ENCODE measurements at places on chromosomes 16 and 17. TPM values are rescaled to one million over a fixed set of nuclear protein-coding genes. Genes with fewer than 3 reads are reported as not detected.

Gene PRSS21
- total RNA-seq = 11.9 TPM

Gene GFAP
- not detected for total RNA-seq

Gene OMG
- not detected for total RNA-seq

Gene KAT2A
- total RNA-seq = 30.5 TPM

Gene FADS6
- not detected for total RNA-seq

Gene TP53TG3C
- not detected for total RNA-seq

GRCh38 chr16:57534881-57535658, 1.3 kb downstream of the CCDC102A start:
- no peak for DNase-seq

- no peak for DNase-seq
Observed at GRCh38 chr17:28372945-28373274, 1.4 kb downstream of the SARM1 start.

DNA sequence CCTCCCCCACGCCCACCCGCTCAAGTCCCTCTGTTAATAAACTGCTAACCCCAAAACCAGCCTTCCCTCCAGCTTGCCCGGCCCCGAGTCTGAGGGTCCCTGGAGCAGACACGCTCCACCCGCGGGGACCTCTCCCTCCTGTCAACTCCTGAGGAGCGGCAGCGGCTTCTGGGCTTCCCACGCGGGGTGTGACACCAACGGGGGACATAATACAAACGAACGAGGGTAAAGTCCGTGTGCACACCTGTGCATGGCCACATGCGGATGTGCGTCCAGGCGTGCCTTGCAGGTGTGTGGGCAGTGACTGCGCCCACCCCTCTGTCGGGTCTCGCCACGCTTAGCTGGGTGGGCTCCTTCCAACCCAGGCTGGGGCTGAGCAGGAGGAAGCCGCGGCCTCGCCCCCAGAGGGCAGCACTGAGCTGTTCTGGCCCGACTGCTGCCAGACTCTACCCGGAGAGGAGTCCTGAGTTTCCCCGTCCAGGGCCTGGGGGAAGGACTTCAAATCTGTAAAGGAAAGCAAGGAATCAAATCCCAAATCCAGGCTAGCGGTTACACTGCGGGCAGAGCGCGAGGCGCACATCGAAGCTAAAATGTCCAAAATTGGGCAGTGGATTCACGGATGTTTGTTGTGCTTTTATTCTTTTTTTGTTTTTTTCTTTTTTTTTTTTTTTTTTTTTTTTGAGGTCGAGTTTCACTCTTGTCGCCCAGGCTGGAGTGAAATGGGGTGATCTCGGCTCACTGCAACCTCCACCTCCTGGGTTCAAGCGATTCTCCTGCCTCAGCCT, 24.2 kb upstream of the KRT17 start:
- DNase-seq = peak; percentile 87

GRCh38 chr16:2856061-2856670, 1.8 kb downstream of the PRSS22 start:
- DNase-seq = no peak

- no peak for DNase-seq
Observed at GRCh38 chr17:56939869-56940484, 20.9 kb downstream of the COIL start.

DNA sequence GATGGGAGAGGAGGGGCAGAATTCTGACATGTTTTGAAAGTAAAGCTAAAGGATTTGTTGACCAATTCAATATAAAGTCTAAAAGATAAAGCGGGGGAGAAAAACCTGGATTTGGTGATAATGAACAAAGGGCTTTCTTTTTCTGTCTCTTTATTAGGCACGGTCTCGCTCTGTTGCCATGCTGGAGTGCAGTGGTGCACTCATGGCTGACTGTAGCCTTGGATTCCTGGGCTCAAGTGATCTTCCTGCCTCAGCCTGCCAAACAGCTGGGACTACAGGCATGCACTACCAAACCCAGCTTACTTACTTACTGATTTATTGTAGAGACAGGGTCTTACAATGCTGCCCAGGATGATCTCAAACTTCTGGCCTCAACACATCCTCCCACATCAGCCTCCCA, 7.5 kb downstream of the CDR2 start:
- no peak for DNase-seq

GRCh38 chr17:65470783-65471182, 90.7 kb downstream of the AXIN2 start:
- no peak for DNase-seq

- DNase-seq = no peak
Observed at GRCh38 chr17:33667052-33667509, 374.0 kb upstream of the ASIC2 start.

DNA sequence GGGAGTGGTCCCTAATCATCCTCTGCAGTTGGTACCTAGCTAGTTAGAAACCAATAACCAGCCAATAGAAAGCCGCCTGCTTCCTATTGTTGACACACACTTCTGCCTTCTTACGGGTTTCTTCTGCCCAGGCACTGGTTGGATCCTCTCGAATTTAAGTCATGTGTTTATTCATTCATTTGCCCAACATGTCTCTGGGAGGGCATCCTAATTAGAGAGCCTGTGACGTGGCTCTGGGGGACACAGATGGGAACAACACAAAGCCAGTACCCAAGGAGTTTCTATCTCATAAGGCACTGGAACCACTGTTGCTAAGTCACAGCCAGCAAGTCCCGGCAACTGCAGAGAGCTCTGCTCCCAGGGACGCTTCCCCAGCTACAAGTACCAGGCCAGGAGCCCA, 300.7 kb upstream of the TNRC6C start:
- DNase-seq = no peak

DNA sequence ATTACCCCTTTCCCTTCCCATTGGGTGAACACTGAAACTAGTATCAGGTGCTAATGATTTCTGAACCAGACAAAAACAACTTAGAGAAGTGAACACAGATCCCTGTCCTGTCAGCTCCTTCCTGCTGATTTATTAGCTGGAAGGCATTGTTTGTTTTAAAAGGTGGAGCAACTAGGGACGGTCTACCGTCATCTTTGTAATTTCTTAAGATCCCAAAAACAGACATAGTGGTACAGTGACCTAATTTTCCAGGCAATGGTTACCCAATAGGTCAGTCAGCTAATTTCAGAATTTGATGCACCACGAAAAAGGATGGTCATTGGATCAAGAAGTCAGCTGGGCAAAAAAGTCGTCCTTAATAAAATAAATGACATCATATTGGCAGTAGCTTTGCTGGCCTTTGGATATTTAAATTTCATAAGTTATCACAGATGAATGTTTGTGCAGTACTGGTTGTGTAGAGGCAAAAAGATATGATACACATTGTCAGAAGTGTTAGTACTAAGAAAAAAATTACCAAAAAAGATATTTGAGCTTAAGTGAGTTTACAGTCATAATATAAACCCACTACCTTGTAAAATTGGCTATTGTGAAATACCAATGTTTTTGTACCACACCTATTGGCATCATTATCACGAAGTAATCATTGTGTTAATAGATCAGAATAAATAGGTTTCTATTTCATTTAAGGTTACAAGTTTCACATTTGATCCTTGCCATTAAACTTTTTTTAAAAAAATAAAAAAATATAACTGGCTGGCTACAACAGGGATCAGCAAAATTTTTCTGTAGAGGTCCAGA, 27.2 kb upstream of the KCNJ16 start:
- DNase-seq = no peak

DNA sequence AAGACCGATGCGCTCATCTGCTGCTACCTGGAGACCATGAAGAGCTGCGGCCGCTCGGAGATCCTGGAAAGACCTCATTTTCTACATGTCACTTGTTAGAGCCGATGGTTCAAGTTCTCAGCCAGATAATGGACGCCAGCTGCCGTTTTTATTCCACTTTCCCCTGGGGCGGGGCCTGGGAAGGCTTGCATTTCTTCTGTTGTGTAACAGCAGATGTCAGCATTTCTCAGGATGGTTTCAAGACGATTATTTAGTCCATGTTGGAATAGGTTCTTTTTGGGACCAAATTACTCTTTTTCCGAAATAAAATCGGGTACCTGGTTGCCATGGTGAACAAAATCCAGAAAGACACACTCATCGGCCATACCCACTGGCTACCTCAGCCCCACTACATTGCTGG, 1418.3 kb downstream of the CDH11 start:
- no peak for DNase-seq

DNA sequence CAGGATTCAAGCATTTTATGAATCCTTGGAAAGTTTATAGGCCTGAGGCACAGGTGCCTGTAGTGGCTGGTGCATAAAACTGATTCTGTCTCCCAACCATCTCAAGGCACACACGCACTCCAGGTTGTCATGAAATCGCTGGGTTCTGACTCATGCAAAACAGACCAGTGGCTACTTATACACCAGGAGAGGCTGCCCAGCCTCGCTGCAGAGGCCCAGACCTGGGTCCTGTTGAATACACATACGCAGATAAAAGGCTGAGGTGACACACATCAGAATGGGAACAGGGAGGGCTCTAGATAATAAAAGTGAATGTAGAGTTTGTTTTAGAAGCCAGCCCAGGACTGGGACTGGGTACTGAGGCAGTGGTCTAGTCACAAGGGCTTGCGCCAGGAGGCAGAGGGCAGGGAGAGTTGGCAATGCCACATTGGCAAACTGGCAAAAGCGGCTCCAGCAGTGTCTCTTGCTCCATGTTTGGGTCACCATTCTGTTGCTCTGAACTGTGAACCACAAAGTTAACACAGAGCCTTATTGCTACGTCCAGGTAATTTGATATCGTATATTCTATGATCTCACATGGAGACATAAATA, 13.6 kb downstream of the OR1D5 start:
- DNase-seq = no peak

DNA sequence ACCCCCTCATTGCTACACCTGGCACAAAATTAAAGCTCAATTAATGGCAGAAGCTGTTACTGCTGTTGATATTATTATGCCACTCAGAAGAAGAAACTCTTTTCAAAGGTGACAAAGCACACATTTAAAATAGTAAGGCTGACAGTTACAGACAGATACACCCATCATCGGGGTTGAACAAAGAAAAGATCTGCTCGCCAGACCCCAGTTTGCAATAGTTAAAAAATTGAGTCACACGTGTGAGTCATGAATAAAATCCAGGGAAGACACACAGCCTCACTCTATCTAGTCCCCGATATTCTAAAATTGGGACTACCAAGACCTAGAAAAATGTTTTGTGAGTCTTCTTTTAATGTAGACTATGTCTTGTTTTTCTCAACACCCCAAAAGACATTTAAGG, 330.0 kb upstream of the SOX9 start:
- DNase-seq = no peak

DNA sequence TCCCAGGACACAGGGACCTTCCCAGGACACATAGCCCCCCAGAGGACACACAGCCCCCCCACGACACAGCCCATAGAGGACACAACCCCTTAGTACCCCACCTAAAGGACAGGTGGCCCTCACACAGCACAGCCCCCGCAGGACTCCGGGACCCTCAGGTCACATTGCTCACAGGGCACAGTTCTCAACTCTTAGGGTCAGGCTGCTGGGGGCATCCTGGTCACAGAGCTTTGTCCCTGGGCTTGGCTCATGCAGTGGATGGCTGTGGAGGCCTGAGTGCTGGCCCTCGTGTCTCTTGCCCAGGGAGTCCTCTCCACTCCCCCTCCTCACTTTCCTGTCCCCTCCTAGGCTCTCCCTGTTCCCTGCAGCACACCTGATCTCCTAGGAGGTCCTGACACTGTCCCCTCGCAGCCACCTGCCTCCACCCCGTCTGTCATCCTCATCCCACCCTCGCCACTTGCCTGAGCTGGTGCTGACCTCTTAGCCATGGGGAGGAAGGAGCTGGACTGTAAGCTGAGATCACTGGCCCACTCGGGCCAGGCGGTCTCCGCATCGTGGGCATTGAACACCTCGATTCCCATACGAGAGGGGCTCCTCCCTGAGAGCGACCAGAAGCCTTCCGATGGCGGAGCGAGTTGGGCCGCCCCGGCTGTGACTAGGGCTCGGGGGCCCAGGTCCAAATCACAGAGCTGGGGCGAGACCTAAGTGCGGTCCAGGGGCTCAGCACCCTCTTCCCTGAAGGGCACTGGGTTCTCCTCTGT, 1.4 kb upstream of the WDR45B start:
- no peak for DNase-seq

DNA sequence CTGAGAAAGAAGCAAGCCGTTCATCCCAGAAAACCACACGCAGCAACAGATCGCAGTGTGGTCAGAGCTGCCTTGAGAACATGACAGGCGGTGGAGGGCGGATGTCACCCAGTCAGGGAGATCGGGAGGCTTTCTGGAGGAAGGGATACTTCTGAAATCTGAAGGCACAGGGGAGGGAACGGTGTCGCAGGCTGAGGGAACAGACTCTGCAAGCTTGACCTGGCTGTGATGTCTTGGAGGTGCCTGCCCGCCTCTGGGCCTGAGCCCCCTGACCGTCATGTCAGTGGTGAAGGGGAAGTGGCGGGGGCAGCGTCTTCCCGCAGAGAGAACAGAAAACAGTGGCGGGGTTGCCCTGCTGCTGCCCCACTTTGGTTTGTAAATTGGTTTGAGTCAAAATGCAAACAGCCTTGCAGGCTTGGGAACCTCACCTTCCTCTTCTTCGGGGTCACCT, 8.1 kb upstream of the ATP2A3 start:
- no peak for DNase-seq

DNA sequence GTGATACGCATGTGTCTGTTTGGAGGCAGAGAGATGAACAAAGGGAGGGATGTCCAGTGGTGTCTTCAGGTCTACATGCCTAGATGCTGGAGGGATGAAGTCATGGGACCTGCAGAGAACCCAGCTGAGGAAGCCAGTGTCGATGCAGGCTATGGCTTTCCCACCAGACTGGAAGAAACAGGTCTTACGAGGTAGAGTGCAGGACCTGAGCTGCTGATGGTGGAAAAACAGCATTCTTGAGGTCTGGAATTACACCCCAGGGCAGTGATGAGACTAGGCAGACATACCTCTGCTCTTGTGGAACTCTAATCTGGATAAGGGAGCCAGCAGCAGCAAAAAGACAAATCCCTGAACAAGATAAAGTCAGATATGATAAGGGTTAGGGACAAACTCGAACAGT, 37.4 kb downstream of the ARSG start:
- DNase-seq = no peak

DNA sequence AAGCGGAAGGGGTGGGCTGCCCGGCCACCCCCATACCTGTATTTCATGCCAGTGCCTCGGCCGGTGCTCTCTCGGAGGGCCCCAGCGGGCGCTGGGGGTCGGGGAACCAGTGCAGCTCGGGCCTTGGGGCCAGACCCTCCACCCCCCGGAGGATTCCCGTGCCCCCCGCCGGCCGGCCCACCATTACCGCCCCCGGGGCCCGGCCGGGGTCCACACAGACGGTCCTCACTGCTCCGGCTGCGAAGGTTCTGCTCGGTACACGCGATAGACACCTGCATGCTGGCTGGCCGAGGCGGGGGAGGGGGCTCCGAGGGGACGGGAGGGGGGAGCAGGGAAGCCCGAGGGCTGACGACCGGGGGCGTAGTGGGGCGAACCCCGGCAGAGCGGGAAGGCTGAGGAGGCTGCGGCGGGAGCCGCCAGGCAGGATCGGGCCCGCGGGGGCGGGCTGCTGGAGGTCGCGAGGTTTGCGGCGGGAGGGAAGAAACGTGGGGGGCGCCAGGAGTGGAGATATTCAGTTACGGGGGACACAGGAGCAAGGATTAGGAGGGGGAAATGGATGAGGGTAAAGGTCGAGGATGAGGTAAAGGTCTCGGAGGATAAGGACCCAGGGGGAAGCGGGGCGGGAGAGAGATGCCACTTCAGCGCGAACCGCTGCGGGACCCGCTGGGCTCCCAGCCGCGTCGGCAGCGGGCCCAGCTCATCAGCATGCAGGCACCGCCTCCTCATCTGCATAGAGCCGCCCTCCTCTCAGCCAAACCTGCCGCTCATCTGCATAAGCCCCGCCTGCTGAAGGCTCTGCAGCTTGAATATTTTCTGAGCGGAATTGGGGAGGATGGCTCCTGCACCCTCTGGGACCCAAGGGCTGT, at the start of gene KCNAB3:
Gene KCNAB3 (minus strand): TSS at position 699 of the 866 bp plus-strand sequence. CDS start 421 bp downstream, at position 278.
- no peak for DNase-seq

- no peak for DNase-seq
Observed at GRCh38 chr17:66783656-66784381, 51.1 kb upstream of the CACNG5 start.

Data from MG63 (cell line).